ENCODE measurements at places on chromosomes 2 and 18.
A peak's percentile ranks its signal among the peaks of the same experiment; 100 is the strongest.

- DNase-seq: no peak
Observed at GRCh38 chr2:38146275-38146906, 70.4 kb upstream of the CYP1B1 start.

- DNase-seq: no peak
Observed at GRCh38 chr2:216016581-216016980, 3.2 kb upstream of the MREG start.

GRCh38 chr2:223589901-223590300 lies 12.3 kb downstream of the SCG2 start:
- DNase-seq: no peak

DNA sequence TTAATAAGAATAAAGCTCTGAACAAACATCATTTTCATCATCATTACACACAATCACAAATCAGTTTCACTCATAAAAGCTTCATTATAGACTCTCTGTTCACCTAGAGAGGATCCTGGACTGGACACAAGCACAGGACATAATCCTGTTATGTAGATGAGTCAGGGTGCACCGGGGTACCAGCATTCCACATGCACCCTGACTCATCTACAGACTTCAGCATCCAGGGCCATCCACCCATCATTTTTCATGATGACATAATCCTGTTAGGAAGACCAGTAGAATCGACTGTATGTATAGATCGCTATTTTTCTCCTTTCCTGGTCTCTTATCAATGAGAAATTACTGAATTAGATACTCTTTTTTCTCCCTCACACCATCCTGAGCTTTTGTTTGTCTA lies 73.7 kb upstream of the PIK3C3 start:
- DNase-seq: no peak

DNA sequence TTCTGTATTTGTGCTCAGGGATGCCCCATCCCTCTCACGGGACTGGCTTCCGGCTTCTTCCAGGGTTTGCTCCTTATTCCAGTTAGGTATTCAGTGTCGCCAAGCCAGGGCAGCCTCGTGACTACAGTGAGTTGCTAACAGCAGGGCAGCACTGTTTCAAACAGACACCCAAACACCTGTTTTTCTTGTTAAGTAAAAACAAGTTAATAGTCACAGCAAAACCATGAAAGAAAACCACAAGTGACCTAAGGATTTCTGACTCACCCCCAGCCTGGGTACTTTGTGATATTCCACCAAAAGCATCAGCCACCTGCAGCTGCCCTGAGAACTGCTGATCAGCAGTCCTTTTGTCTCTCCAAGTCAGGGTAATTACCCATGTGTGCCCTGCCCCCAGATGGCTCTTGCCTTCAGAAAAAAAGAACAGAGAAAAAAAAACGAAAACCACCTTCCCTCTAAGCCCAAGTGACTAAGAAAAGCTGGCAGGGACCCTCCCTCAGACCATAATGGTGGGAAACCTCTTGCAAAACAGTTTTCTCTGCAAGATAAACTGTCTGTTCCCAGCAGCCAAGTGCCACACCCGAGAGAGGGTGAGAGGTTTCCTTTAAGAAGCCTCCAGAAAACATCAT lies 178.2 kb downstream of the ANAPC1 start:
- DNase-seq: no peak

- no peak for DNase-seq
Observed at GRCh38 chr2:231711677-231712450, 3.5 kb downstream of the PTMA start.

- DNase-seq: peak; percentile 4
Observed at GRCh38 chr2:222318026-222318711, 19.4 kb upstream of the PAX3 start.

DNA sequence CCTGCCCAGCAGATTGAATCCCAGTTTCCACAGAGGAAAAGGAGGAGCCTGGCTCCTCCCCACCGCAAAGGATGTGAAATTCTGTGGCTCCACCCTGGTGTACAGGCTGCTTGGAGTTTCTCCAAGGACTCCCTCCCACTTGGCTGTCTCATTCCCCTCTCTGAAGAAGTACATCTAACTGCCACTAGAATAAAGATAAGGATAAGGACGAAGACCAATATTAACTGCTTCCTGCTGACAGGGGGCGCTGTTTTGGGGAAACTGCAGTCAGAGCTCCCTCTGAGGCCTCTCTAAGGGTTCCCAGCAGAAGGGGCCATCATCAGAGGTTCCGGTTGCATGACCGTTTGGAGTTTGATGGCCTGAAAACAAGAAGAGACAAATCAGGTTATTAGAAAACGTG lies 790.9 kb downstream of the CPS1 start:
- DNase-seq: no peak

- DNase-seq: no peak
Observed at GRCh38 chr2:229622495-229623355, 91.6 kb downstream of the DNER start.

- DNase-seq: no peak
Observed at GRCh38 chr18:76972846-76973519, 150.6 kb downstream of the ZNF236 start.

- DNase-seq: no peak
Observed at GRCh38 chr2:65363879-65364666, 68.3 kb downstream of the SPRED2 start.

DNA sequence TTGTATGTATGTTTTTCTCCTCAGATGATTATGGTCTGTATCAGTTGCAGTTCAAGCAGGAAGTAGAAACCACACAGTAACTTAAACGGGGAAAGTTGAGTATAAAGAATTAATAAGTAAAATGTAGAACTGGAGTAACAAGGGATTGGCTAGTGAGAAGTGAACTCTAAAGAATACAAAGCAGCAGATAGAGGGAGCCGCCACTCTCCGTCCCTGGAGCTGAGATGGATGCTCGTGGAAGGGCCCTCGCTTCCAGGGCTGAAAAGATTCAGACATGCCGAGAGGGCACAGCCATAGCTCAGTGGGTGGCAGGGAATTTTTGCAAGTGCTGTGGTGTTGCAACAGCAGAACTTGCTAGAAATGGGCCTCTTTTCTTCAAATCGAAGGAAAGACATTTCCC lies 155.8 kb downstream of the COL6A3 start:
- peak; percentile 15 for DNase-seq

- DNase-seq: no peak
Observed at GRCh38 chr18:74453642-74454198, 3.4 kb downstream of the DIPK1C start.
